ENCODE measurements at places on chromosomes 12 and 14.

DNA sequence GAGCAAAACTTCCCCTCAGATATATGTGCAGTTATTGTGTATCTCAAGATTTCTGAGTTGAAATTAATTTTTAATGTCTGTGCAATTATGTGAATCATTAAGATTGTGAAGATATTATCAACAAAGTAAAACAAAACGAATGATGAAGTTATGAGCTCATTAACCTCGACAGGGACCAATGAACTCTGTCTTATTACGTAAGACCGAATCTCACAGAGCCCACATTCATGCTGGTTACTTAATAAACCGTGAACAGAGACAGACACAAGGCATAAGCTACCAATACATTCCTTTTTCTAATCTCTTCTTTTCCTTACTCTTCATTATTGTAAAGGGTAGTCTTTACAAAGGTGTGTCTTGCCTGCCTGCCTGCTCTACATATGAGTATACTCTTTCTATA lies 568.7 kb downstream of the RPS29 start:
- no peak for DNase-seq

DNA sequence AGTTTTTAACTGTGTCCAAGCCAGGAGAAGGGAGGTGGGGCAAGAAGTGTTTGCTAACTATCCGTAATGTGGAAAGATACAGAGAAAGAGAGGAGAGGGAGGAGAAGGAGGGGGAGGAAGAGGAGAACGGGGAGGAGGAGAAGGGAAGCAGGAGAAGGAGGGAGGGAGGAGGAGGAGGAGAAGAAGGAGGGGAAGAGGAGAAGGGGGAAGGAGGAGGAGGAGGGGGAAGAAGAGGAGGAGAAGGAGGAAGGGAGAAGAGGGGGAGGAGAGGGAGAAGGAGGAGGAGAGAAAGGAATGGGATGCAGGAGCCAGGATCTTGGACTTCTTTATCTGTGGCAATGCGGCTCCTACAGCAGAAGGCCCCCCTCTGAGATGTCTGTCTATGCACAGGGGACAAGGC lies 510.3 kb upstream of the CCDC196 start:
- DNase-seq, result no peak

DNA sequence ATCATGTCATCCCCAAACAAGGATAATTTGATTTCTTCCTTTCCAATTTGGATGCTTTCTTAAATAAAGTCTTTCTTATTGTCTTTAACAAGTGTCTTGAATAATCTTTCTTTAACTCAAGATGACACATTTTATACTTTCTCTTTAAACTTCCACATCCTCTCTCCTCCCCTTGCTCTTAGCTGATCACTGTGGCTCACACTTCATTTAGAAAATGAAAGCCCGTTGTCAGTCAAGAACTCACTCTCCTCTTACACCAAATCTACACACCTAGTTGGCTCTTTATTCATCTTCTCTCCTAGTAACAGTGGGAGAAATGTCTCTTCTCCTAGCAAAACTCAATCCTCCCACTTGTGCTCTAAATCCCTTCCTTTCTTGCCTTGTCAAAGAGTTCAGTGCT lies 10.4 kb upstream of the RMST start:
- DNase-seq, result no peak

- DNase-seq, result no peak
These were observed 18.8 kb downstream of the KCNC2 start for GRCh38 chr12:75190846-75191245.

DNA sequence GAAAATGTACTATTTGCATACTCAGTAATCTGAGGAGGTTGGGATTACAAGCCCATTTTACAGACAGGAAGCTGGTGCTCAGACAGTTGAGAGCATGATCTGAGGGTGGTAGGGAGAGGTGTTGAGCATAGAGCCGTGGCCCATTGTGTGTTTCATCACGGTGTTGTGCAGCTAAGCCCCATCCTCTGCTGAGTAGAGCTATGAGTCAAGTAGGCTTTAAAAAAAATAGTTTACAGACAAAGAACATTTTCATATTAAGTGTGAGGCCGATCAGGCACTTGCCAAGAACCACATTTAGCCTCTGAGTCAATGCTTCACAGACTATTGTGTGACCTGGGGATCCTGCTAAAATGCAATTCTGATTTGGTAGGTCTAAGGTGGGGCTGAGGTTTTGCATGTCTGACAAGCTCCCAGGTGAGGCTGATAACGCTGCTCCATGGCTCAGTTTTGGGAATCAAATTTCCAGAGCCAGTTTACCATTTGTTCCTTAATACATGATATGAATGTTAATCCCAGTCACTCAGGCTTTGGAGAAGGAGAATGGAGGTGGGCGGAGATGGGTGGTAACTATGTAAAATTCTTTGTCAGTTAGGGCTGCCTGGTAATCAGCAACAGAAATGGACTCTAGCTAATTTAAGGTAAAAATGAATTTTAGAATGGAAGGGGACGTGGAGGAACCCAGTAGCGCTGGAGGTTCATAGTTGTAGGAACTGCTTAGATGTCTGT lies 22.2 kb downstream of the ZNF664 start:
- DNase-seq, result no peak

- no peak for DNase-seq
These were observed 11.8 kb downstream of the NACA start for GRCh38 chr12:56713345-56713744.

DNA sequence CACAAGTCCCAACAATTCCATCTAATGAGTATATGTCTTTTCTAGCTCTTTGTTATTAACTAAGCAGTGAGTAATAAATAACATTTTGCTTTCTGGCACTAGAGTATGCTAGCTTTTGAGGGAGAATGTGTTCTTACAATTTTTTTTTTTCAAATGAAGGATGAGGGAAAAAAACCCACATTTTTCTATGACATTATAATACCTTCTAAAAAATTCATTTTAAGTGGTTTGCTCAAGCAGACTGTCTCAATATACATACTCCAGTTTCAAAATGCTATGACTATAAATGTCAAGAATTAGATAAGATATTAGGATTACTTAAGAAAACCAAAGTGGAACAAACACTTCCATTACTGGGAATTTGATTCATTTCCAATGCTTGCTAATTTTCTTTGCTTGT lies 394.6 kb downstream of the C12orf75 start:
- DNase-seq, result no peak

GRCh38 chr12:113840401-113841042 lies 125.6 kb downstream of the RBM19 start:
- no peak for DNase-seq

GRCh38 chr14:23827100-23827892 lies 126.3 kb upstream of the DHRS4 start:
- DNase-seq, result no peak

GRCh38 chr12:32789446-32789845 lies 33.7 kb upstream of the YARS2 start:
- DNase-seq, result no peak

DNA sequence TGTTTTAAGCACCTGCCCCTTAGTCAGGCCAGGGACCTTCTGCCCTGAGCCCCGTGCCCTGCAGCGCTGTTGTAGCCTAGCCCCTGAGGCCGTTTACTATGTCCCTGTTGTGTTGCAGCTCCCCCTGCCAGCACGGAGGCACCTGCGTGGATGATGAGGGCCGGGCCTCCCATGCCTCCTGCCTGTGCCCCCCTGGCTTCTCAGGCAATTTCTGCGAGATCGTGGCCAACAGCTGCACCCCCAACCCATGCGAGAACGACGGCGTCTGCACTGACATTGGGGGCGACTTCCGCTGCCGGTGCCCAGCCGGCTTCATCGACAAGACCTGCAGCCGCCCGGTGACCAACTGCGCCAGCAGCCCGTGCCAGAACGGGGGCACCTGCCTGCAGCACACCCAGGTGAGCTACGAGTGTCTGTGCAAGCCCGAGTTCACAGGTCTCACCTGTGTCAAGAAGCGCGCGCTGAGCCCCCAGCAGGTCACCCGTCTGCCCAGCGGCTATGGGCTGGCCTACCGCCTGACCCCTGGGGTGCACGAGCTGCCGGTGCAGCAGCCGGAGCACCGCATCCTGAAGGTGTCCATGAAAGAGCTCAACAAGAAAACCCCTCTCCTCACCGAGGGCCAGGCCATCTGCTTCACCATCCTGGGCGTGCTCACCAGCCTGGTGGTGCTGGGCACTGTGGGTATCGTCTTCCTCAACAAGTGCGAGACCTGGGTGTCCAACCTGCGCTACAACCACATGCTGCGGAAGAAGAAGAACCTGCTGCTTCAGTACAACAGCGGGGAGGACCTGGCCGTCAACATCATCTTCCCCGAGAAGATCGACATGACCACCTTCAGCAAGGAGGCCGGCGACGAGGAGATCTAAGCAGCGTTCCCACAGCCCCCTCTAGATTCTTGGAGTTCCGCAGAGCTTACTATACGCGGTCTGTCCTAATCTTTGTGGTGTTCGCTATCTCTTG lies 7.6 kb downstream of the DLK1 start:
- no peak for DNase-seq

DNA sequence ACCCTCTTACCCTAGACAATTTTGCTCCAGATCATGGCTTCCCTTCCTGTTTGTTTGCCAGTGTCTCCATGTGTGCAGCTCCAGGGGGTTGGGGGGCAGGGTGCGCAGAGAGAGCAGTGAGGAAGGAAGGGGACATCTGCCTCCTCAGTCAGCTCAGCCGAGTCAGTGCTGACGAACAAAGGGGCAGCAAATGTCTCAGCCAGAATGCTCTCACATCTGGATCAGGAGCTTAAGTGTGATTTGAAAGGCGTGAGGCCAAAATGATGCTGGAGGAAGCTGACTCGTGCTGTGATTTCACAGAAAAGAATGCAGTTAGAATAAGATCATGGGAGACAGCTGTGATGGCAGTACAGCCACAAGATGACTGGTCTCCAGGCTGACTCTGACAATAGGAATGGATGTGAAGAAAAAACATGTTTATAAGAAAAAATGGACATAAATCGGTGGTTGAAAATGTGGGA lies 27.1 kb upstream of the CDK17 start:
- no peak for DNase-seq

Measured in stimulated activated CD8-positive, alpha-beta memory T cell treated with anti-CD3 and anti-CD28 coated beads, Interleukin-12 subunit alpha, Interleukin-12 subunit beta, amount 100 ng/mL, for 1 hour (primary cell).